ENCODE measurements at places on chromosomes 11 and 22.

- no peak for DNase-seq
These were observed 231.9 kb upstream of the CADM1 start for GRCh38 chr11:115736146-115736545.

DNA sequence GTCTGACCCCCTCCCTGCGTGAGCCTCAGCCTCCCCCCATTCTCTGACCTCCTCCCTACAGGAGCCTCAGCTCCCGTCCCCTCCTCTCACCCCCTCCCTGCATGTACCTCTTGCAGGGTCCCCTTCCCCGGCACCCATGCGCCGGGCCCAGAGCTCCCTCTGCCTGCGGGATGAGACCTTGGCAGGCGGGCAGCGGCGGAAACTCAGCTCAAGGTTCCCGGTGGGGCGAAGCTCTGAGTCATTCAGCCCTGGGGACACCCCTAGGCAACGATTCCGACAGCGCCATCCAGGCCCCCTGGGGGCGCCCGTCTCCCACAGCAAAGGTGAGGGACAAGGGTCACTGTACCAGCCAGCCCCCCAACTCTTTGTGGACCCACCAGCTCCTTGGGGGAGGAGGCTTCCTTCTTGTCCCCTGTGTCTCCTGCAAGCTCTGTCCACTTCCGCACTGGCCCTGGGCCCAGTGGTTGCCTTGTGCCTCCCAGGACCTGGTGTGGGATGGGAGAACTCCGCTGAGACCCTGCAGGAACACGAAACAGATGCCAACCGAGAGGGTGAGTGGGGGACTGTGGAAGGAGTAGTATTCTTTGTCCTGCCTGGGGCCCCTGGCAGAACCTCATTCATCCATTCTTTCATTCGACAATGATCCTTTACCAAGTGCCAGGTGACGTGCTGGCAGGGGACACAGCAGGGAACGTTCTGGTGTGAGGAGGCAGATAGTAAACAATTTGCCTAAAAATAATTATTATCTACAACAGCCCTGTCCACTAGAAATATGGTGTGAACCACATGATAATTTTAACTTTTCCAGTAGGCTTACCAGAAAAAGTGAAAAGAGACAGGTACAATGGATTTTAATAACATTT lies 3.7 kb upstream of the RPS6KA4 start:
- DNase-seq = peak; percentile 51

DNA sequence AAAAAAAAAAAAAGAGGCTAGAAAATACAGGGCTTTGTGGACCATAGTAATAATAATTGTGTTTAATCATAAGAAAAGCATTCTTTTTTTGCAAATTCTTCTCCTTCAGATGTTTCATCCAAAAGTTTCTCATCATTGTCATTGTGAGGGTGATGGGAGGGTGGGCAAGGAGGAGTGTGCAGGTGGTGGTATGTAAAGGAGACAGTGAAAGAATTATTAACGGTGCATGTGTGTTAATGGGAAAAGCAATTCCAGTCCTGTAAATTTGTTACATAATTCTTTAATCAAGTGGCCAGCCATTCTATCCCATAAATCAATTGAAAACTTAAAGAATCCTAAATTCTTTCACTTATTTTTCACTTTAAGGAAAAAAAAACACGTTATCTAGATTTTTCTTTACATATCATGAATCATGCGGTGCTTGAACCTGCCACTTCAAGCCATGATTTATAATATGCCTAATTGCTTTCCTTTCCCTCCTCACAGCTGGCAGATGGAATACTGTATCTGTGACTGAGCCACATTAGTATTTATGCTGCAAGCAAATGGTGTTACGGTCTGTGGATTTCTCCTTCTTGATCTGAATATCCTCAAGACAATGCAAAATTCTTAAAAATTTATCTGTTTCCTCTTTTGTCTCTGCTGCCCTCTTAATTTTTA lies 318.5 kb downstream of the JRKL start:
- no peak for DNase-seq

GRCh38 chr11:70732881-70733196 lies 334.5 kb downstream of the CTTN start:
- DNase-seq = no peak

DNA sequence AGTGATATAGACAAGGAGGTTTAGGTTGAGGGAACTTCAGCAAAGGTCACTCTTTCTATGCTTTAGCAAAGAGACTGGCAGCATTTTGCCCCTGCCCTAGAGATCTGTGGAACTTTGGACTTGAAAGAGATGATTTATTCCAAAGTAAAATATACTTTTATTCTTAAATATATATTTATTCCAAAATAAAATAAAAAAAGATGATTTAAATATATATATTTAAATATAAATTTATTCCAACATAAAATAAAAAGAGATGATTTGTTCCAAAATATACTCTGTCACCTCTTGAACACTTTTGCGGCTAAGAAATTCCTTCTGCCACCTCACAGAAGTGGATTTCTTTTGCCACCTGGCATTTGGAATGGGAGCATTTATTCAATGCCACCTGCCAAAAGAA lies 521.3 kb upstream of the CHORDC1 start:
- DNase-seq = no peak

DNA sequence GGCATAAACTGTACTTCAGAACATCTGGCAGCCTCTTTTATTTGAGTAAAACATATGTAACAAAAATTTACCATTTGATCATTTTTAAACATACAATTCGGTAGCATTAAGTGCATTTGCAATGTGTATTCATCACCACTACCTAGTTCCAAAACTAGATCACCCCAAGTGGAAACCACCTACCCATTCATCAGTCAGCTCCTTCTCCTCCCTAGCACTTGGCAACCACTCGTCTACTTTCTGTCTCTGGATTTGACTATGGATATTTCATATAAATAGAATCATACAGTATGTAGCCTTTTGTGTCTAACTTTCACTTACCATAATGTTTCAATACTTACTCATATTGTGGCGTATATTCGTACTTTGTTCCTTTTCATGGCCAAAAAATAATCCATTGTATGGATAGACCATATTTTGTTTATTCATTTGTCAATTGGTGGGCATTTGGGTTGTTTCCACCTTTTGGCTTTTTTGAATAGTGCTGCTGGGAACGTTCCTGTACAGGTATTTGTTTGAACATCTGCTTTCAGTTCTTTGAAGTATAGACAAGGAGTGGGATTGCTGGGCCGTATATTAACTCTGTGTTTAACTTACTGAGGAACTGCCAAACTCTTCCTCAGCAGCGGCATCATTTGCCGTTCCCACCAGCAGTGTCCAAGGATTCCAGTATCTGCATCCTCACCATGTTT lies 27.2 kb upstream of the ADORA2A start:
- DNase-seq = no peak

GRCh38 chr11:76670485-76671236 lies at the start of gene LRRC32:
Gene LRRC32, minus strand, starts transcription at chr11:76670747. Its CDS starts 4,793 bp downstream, at chr11:76665954.
- DNase-seq = no peak

DNA sequence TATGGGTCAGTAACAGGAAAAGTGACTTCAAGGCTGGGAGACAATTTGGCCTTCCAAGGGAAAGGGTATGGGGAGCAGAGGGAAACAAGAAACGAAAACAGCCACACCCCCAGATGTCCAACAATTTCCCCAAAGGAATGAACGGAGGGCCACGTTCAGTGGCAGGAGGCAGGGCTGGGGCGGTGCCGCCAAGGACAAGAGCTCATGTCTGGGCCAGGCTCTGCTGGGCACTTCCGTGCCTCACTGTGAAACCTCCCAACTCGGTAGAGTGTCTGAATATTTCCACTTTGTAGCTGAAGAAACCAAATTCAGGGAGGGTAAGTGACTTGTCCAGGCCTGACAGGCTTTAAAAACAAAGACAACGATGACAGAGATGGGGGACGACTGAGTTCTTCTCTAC lies 11.9 kb downstream of the IFT27 start:
- no peak for DNase-seq

DNA sequence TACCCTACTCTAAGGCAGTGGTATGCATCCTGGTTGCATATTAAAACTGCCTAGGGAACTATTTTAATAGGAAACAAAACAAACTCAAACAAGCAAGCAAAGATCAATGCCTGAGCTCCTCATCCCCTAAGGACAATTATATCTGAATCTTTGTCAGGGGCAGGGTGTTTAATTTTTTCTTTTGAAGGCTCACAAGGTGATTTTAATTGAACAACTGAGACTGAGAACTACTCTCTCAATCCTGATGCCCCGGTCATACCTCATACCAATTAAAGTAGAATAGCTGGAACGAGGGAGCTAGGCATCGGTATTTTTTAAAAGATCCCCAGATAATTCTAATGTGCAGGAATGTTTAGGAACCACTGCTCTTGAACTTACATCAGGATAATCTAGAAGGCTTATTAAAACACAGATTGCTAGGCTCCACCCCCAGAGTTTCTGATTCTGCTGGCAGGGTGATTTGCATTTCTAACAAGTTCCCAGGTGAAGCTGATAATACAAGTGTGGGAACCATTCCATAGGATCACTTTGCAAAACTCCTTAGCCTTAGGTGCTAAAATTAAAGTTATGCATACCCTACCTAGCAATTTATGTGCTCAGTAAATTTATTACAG lies 416.5 kb downstream of the GUCY1A2 start:
- no peak for DNase-seq

- DNase-seq = no peak
These were observed 1.9 kb downstream of the SLC5A1 start for GRCh38 chr22:32044913-32045312.

DNA sequence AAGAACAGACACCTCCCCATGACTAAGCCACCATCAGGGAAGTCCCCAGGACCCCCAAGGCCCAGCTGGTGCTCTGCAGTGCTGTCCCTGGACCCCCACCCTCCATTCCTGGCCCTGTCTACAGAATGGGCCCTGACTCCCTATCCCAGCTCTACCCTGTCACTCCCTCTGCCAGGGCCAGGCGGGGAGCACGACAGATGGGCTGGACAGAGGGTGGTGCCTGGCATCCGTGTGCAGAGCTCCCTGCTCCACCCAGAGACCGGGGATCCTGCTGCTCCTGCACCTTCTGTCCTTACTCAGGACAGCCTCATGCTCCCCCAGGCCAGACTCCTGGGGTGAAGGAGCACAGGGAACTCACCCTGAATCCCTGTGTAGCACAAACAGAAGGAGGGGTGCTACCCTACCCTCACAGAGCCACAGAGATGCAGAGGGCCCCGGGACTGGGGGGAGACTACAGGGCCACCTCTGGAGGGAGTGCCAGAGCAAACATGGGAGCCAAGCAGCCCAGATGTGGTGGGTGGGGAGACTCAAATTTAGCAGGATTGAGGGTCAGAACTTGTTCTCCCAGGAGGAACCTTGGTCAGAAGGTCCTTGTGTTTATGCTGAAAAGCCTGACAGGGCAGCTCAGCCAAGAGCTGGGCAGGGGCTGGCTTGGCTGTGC lies 2.0 kb downstream of the ARVCF start:
- no peak for DNase-seq

DNA sequence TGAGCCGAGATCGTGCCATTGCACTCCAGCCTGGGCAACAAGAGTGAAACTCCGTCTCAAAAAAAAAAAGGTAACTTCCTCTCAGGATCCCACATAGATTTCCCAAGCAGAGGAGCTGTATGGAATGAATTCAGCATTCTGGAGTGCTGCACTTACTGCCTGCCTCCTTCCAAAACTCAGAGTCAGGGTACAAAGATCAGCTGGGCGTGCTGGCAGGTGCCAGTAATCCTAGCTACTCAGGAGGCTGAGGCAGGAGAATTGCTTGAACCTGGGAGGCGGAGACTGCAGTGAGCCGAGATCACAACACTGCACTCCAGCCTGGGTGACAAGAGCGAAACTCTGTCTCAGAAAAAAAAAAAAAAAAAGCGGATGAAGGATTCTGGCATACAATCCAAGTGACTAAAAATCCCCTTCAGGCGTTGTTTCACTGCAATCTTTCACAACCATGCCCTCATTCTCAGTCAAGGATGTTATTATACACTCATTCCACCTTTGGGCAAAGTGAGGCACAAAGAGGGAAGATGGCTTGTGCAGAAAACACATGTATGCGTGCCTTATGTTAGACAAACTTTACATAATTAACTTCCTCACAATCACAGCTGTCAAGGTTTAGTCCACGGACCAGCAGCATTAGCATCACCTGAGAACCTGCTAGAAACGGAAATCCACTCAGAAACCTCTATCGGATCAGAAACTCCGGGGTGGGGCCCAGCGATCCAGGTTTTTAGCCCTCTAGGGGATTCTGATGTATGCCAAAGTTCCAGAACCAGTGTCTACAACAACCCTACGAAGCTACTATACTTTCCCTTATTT lies 1.1 kb upstream of the NOL12 start:
- DNase-seq = no peak

- DNase-seq = no peak
These were observed 147.9 kb upstream of the PLET1 start for GRCh38 chr11:112408517-112408916.

DNA sequence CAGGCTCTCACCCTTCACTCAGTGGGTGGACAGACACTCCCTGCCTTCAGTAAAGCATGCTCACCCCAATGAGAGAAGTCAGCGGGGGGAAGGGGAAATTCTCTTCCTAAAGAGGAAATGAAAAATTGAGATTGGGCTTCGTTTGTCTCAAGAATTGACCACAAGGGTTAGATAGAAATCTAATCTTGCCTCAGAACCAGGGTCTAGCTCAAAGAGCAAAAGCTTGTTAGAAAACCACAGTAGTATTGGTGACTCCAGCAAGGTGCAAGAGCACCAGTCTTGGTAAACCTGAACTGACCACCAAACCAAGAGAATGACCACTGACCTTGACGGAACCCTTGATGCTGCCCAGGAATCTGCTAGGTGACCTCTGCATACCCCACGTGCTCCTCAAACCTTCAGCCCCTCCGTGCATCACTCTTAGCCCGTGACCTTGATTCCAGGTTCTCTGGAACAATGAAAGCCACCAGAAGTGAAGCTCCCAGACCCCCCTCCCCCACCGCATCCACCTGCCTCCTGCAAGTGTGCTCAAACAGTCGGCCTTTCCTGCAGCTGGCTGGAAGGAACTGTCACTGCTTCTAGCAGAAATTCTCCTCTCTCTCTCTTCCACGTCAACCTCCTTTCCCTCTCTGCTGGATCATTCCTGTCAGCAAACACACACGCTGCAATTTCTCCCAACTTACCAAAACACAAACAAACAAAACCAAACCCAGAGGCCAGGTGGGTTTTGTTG lies 3.1 kb upstream of the TMA7B start:
- no peak for DNase-seq

GRCh38 chr11:64867748-64868462 lies 10.5 kb downstream of the EHD1 start:
- DNase-seq = no peak

GRCh38 chr11:126938718-126939117 lies 61.9 kb downstream of the KIRREL3 start:
- DNase-seq = no peak

- no peak for DNase-seq
These were observed 7.6 kb upstream of the MS4A10 start for GRCh38 chr11:60777572-60777971.

DNA sequence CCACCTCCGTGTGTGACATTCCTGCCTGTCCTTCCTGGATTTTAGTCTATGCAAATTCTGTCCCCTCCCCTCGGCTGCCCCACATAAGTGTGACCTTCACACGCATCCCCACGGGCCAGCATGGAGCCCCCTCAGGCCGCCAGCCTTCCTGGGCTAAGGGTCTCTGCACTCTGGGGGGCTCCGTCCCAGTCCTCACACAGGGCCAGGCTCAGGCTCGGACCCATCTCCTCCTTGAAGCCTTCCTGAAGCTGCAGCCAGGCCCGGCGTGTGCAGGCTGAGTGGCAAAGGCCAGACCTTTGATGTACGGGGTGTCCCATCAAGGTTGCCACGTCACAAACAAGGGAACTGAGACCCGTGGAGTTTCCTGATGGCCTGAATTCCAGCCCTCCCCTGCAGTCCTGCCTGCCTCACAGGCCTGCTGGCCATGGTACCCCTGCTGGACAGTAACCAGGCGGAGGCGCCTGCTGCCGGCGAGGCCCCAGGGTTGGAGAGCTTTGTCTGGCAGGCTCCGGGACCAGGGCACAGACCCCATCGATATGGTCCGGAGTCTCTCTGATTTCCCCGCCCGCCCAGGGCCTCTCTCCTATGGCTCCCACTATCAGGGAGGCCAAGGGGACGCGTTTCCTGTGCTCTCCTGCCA lies 791.7 kb downstream of the BRD1 start:
- no peak for DNase-seq
